ENCODE measurements at places on chromosomes 2 and 18.

DNA sequence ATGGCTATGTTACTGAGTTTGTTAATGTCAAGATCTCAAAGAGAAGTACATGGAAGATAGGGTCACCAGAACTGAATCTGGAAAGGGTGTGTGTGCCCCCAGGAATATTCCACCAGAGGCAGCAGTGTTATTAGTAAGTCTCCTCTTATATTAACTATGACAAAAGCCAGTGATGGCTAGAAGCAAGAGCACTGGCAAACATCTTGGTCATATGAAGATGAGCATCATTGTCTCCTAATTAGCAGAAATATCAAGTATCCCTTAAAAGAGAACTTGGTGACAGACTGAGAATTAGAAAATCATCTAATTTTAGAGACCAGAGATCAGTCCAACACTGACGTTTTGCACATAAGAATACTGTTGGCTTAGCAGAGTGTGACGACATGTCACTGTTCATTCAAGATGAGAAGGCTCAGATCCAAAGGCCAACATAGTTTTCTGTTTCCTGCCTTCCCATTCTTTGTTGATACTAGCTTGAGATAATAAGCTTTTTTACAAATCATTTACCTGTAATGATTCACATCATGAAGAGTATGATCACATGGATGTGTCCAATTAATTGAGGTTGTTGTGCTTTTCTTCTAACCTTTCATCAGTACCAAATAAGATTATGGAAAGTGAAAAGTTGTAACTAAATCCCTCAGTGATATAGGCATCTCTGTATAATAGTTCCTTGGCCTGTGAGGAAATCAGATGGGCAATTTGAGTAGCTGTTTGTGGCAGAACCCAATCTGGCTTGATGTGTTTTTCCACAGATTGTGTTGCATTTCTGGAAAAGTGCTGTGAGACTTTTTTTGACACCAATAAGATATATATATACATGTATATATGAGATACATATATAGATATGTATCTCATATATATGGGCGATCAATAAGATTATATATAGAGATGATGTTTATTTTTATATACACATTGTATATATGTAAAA is 44.5 kb downstream of the MAPRE2 start:
- DNase-seq = no peak

- DNase-seq = no peak
Observed at GRCh38 chr2:31263636-31264190, 29.8 kb downstream of the EHD3 start.

- DNase-seq = no peak
Observed at GRCh38 chr2:38163006-38163405, 87.1 kb upstream of the CYP1B1 start.

- no peak for DNase-seq
Observed at GRCh38 chr2:45979065-45979464, 318.1 kb upstream of the EPAS1 start.

DNA sequence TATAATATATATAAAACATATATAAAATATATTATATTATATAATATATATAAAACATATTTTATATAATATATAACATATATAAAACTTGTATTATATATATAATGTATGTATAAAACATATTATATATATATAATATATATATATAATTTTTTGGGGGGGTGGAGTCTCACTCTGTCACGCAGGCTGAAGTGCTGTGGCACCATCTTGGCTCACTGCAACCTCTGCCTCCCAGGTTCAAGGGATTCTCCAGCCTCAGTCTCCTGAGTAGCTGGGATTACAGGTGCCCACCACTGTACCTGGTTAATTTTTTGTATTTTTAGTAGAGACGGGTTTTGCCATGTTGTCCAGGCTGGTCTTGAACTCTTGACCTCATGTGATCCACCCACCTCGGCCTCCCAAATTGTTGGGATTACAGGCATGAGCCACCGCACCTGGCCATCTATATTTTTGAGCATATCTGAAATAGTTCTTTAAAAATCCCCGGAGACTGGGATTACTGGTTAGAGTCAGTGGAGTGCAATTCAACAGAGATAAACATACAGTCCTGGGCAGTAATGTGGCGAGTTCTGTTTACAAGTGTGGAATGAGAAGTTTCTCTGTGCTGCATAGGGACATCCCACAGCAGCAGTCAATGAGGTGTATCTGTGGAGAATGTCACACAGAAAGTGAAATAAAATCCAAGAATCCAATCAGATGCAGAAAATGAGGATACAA is 208.4 kb downstream of the MYCN start:
- no peak for DNase-seq

GRCh38 chr2:134011936-134012586 is 241.8 kb upstream of the MGAT5 start:
- DNase-seq = no peak

DNA sequence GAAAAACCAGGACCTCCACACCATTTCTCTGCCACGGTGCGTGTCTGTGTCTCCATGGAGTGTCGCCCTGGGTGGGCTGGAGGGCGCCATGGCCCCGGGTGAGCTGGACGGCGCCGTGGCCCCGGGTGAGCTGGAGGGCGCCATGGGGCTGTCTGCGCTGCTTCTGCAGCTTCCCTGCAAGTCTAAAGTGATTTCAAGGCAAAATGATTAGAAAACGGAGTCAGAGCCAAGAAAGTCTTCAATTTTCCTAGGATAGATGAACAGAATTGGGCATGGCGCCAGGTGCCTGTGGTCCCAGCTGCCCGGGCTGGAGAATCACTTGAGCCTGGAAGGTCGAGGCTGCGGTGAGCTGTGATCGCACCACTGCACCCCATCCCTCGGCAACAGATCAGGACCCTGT is 27.7 kb upstream of the NFATC1 start:
- no peak for DNase-seq

DNA sequence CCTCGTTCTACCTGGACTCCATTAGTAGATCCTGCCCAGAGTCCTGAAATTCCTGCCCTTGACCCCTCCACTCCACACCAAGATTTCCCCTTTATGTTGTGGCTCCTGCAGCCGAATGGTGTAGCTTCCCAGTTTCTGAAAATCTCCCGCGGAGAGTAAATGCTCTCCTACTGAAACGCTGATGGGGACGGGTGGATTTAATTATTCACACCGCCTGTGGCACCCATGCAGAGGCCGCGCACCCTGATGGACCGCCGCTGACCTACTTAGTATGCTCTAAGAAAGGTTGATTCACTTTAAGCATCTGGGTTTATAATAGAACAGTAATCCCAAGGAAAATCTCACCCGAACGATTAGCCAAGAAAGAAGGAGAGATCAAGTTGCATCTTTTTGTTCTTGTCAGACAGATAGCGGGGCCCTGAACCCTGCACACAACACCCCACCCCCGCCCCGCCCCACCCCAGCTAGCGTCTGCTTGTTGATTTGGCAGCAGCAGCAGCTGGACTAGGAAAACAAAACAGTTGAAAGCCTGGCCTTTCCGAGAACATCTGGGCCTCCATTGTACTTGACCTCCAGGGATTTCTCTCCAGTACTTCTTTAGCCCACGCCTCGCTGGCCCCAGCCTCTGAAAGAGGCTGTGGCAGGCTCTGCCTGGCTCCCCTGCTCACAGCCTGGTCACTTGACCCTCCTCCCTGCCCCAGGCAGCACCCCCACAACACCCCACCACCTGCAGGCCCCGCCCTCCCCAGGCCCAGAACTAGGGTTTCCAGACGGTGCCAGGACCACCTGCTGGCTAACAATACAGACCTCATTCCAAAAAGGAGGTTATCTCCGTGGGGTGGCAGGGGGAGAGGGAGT is 53.6 kb downstream of the DPYSL5 start:
- no peak for DNase-seq

- DNase-seq = no peak
Observed at GRCh38 chr2:9980520-9980919, 29.0 kb downstream of the GRHL1 start.

DNA sequence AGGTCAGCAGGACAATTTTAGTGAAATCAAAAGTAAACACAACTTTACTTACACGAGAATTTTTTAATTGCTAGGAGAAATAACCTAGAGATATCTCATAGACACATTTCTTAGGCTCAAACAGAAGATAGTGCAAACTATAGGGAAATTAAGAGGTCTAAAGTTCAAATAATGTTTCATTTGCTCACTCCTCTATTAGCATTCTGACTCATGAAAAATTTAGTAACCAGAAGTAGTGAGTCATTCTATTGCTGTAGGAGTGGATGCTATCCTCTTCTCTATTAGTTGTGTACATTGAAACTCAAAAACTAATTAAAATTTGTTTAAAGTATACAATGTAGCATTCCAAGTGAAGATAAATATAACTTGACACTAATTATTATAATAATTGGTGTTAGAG is 908.3 kb upstream of the TMEFF2 start:
- no peak for DNase-seq

GRCh38 chr2:180644709-180645108 is 335.7 kb upstream of the UBE2E3 start:
- DNase-seq = no peak

- DNase-seq = no peak
Observed at GRCh38 chr2:168912901-168913369, 11.8 kb downstream of the G6PC2 start.

GRCh38 chr2:31414601-31415241 is at the start of gene XDH:
TSS of gene XDH (minus strand) at chr2:31414742. CDS start at chr2:31414666, 76 bp downstream.
- no peak for DNase-seq

- DNase-seq = no peak
Observed at GRCh38 chr2:12506846-12507245, 209.9 kb upstream of the TRIB2 start.

DNA sequence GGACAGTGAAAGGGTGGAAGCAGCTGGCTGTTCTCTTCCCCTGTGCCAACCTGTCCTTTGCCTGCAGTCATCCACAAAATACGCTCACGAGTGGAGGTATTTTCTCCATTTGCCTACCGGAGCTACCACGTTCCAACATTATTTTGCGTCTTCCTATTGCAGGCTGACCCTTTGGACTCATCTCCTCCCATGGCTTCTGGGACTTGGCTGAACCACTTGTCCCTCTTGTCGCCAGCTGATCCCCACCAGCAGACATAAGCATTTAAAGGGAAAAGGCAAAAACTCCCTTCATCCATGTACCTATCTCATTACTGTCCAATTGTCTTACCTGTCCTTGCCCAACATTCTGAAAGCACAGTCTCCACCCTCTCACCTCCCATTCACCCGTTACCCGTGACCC is 13.0 kb downstream of the C2orf74 start:
- DNase-seq = no peak

- DNase-seq = no peak
Observed at GRCh38 chr2:21303876-21304275, 180.1 kb downstream of the TDRD15 start.

DNA sequence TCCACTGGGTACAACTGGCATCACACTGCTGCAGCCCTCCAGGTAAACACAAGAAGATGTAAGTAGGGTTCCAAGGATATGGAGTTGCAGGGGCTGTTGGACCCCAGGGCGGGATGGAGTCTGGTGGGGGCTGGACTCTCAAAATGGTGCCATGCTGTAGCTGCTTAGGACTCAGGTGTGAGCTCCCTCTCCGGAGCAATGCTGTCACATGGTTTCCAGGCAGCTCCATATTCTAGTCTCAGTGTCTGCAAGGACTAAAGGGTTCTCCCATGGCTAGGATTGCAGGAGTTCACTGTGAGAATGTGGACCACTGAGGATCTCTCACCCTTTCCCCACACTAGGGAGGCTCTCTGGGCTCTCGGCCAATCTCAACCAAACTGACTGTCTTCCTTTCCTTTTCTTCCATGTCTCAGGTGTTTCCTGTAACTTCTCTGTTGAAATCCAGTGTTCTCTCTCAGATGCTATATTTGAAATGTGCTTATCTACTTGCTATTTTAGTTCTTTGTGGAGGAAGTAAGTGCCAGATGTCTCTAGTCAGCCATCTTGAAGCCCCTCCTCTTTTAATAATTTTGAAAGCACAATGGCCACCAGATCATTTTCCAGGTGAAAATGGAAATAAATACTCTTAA is 57.6 kb downstream of the CCNT2 start:
- no peak for DNase-seq

DNA sequence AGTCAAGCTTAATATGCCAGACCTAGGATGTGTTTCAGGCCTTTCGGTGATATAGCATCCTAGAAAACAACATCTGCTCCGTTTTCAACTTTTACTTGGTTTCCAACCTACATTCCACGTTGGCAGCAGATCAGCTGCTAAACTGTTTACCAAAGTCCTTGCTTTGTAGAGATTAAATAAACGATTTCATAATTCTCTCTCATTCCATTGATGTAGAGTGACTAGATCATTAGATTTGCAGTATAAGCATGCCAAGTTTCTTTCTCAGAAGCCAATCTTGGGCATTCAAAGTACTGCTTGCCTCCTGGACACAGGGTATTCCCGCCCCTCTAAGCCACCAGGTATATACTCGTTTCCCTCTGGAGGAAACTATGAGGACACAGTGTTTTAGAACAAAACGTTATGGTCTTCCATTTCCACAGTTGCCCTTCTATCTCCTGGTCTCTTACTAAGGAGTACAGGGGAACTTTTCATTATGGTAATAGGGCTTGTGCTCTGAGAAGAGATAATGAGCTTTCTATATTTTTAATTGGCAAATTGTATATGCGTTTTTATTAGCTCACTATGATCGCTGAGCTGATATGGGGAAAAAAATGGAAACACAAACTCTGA is 10.5 kb upstream of the INSIG2 start:
- no peak for DNase-seq

- no peak for DNase-seq
Observed at GRCh38 chr2:206993964-206994363, 54.6 kb downstream of the CPO start.

DNA sequence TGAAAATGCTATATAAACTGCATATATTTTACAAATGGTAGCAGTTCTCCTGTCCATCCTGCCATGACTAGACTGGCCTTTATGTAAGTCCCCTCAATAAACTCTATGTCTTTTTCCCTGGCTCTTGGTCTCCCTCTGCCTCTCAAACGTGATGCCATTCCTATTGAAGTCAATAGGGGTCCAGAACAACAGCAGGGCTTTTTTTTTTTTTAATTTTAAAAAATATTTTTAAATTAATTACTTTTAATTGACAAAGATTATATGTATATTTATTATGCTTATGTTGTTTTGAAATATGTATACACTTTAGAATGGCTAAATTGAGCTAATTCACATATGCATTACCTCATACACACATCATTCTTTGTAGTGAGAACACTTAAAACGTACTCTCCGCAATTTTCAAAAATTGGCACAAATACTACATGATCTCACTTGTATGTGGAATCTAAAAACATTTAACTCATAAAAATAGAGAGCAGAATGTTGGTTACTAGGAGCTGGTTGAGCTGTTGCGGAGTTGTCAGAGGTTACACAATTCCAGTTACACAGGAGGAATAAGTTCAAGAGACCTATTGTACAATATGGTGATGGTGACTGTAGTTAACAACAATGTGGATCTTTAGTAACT is 123.1 kb downstream of the LRRTM4 start:
- DNase-seq = no peak

- DNase-seq = no peak
Observed at GRCh38 chr2:34909992-34910705, 1311.0 kb upstream of the FAM98A start.

DNA sequence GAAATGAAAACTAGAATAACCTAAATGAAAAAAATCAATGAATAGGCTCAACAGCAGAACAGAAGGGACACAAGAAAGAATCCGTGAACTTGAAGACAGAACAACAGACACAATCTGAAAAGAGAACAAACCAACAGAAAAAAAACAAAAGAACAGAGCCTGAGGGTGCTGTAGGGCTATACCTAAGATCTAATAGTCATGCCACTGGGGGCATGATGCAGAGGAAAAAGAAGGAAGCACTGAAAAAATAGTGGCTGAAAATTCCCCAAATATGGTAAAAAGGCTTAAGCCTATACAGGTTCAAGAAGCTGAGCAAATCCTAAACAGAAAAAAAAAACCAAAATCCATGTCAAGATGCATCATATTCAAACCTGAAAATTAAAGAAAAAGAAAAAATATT is 50.3 kb downstream of the KANSL3 start:
- no peak for DNase-seq

Measured in activated T-cell treated with anti-CD3 and anti-CD28 coated beads, Interleukin-2, amount 50 U/mL, for 72 hours (primary cell).